Breast epithelium (tissue), 4 donors: ENCODE measurements at places on chromosomes 1 and 21.

DNA sequence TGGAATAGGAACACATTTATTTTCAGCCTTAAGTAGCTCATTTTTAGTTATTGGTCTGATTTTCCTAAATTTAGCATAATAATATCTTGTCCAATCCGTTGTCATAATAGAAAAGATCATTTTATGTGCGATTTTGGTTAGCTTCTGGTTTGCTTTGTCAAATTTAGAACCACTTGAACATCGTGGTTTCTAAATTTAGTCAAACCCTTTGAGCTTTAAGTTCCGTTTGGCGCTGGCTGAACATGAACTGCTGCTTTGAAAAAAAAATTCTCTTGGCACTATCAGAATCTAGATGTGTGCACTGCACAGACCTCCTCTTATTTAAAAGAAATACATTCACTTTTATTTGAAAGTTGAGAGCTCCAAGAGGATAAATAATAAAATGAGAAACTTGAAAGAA is 370.6 kb downstream of the PTPRC start:
- DNase-seq: no peak

DNA sequence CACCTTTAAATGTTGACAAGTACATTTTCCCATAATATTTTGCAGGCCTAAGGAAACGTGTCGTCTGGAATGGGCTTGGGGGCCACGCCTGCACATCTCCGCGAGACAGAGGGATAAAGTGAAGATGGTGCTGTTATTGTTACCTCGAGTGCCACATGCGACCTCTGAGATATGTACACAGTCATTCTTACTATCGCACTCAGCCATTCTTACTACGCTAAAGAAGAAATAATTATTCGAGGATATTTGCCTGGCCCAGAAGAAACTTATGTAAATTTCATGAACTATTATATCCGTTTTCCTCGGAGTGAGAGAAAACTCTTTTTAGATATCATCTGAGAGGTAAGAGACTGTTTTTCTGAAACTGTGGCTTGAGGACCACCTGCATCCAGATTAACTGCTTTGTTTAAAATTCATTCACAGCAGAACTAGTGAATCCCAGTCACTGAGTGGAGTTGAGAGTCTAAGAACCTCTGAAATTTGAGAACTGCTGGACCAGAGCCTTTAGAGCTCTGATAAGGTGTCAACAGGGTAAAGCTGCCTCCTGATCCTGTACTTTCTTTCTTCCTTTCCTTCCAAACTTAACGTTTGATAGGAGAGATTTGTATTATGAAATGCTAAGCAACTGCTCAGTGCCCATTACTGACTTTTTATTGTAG is 811 bp downstream of the EXO1 start:
- no peak for DNase-seq

GRCh38 chr1:42937836-42938644 is 20.6 kb downstream of the SLC2A1 start:
- DNase-seq: no peak

DNA sequence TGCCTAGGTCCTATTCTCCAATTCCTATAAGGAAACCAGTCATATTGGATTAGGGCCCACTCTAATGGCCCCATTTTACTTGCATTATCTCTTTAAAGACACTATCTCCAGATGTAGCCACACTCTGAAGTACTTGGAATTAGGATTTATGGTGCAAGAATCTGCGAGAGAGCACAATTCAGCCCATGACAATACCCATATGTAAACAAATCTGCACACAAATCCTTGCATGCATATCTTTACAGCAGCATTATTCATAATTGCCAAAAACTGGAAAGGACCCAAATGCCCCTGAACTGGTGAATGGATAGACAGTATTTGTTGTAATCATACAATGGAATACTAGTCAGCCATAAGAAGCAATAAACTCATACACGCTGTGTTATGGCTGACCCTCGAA is 229.8 kb upstream of the ADAMTS5 start:
- DNase-seq: no peak

- DNase-seq: peak; percentile 27
Observed at GRCh38 chr21:44415073-44416025, 40.0 kb upstream of the LRRC3 start.

DNA sequence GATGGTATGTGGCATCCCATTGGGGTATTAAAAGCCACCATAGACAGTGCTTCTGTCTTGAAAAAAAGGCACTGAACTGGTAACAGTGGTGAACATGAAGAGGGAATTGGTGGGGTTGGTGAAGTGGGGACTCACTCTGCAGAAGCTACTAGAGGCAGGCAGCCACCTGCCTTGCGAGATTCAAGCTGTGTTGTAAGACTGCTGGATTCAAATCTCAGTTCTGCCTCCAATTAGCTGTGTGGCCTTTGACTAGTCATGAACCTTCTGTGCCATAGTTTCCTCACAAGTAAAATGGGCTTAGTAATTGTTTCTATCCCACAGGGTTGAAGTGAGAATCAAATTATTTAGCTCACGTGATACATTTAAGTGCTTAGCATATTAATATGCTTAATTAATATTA is 16.6 kb upstream of the ELOA start:
- no peak for DNase-seq

- no peak for DNase-seq
Observed at GRCh38 chr1:56548571-56548970, 30.8 kb downstream of the PLPP3 start.

GRCh38 chr1:220485131-220485530 is 42.8 kb upstream of the MARK1 start:
- no peak for DNase-seq

DNA sequence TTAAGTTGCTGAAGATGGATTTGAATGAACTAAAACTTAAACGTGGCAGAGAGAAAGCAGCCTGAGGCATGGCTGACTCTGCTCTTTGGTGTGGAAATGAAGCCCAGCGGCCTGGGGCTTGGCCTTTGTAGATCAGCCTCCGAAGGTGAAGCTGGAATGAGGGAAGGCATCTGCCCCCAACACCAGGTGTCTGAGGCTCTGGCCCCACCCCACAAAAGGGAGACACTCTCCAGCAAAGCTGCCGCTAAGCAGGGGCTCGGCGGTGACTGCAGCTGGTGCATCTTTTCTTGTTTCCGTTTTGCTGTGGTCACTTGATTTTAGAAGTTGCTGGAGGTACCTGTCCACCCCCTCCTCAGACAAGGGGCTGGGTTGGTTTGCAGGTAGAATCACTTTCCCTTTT is 38.2 kb upstream of the NID1 start:
- no peak for DNase-seq

- DNase-seq: no peak
Observed at GRCh38 chr1:116298746-116299145, 74.3 kb upstream of the ATP1A1 start.

GRCh38 chr1:6052543-6053205 is 7.0 kb downstream of the KCNAB2 start:
- peak; percentile 71 for DNase-seq

GRCh38 chr1:241130881-241131280 is 226.1 kb downstream of the RGS7 start:
- DNase-seq: no peak

DNA sequence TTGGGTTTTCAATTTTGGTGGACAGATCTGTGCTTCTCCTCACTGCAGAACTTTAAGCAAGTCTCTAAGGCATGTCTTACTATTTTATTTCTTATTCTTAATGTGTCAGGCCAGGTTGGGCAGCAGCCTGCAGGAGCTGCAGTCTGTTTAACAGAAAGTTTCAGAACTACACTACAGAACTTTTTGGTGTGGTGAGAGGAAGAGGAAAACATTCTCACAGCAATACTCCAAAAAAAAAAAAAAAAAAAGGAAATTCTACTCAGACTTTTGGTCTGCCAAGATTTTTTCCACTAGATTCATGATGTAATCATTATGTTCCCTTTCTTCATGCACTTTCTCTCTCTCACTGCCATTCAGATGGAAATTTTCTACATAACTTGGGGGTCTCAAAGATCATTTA is 255.2 kb downstream of the COL11A1 start:
- no peak for DNase-seq

DNA sequence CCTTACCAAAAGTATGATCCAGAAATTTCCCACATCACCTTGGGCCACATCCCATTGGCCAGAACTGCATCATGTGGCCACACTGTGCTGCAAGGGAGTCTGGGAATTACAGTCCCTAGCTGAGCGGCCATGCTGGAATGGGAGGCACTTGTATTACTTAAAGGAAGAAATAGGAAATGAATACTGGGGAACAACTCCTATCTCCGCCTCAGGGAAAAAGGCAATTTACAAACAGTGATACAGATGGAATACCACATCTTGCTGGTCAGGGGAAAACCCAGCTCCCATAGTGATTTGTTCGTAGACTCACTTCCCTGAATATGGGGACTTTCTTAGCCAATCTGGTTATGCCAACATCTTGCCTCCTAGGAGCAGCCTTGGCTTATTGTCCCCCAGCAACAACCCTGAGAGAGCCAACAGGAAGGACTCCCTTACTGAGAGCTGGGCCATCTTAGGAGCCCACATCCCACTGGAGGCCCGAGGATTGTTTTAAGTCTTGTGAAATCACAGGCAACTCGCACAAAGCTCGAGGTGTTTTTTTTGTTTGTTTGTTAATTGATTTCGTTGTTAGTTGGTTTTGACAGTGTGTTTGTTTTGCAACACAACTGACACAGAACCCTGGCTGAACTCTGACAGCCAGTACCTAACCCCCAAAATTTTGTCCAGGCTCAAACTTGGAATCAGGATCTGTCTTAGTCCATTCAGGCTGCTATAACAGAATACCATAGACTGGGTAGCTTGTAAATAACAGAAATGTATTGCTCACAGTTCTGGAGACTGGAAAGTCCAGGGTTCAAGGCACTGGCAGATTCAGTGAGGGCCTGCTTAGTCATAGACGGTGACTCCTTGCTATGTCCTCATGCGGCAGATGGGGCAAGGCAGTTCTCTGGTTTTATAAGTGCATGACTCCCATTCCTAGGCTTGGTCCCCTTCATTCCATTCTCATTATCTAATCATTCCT is 14.9 kb downstream of the CDA start:
- DNase-seq: no peak

GRCh38 chr1:195019385-195019784 is 1588.9 kb downstream of the KCNT2 start:
- DNase-seq: no peak

DNA sequence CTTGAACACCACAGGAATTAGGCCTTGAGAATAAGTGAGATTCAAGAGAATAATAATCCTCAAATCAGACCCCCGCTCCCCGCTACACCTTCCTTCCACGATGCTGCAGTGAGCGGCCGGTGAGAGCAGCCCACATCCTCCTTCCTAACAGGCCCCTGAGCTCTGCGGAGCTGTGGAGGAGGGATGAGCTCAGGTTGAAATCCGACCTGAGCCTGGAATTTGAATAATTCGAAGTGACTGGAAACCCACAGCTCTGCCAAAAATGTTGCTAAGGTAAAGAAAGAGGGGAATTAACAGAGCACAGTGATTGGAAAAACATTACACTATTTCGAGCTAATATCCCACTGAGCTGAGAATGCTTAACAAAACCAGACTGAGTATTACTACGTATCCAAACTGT is 90.0 kb downstream of the URB2 start:
- DNase-seq: no peak

DNA sequence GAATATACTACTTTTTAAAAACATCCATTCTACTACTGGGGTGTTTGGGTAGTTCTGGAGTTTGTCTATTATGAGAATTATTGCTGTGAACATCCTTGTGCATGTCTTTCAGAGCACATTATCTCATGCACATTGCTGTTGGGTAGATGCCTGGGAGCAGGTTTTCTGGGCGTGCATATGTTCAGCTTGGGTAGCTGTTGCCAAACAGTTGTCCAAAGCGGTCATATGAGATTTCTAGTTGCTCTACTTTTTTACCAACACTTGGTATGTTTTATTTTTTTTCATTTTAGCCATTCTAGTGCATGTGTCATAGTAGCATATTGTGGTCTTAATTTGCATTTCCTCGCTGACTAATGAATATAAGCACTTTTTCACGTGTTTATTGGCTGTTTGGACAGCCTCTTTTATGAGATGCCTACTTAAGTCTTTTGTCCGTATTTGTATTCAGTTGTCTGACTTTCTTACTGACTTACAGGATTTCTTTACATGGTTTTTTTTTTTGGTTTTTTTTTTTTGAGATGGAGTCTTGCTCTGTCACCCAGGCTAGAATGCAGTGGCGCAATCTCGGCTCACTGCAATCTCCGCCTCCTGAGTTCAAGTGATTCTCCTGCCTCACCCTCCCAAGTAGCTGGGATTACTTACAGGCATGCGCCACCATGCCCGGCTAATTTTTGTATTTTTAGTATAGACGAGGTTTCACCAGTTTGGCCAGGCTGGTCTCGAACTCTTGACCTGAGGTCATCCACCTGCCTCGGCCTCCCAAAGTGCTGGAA is 18.1 kb downstream of the ZDHHC18 start:
- no peak for DNase-seq

GRCh38 chr21:40404396-40404800 is 442.6 kb downstream of the DSCAM start:
- DNase-seq: no peak

DNA sequence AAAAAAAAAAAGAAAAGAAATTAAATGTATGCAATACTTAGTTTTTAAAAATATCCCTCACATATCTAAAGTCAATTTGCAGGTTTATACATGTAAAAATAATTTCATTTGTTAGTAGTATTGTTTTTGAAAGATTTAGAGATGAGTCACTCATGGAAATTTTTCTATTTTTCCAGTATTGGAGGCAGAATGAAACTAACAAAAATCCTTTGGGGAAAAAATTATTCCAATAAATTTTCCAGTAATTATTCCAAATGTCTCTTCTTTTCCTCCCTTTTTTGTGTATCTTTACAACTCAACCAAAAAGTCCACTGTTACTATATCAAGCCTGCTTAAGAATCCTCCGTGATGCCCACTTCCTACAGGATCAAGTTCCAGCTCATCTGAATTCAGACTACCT is 29.9 kb downstream of the MPZL1 start:
- DNase-seq: no peak

- no peak for DNase-seq
Observed at GRCh38 chr1:43839056-43839455, 94.5 kb upstream of the ARTN start.

- DNase-seq: no peak
Observed at GRCh38 chr1:73948055-73948454, 249.9 kb downstream of the LRRIQ3 start.

DNA sequence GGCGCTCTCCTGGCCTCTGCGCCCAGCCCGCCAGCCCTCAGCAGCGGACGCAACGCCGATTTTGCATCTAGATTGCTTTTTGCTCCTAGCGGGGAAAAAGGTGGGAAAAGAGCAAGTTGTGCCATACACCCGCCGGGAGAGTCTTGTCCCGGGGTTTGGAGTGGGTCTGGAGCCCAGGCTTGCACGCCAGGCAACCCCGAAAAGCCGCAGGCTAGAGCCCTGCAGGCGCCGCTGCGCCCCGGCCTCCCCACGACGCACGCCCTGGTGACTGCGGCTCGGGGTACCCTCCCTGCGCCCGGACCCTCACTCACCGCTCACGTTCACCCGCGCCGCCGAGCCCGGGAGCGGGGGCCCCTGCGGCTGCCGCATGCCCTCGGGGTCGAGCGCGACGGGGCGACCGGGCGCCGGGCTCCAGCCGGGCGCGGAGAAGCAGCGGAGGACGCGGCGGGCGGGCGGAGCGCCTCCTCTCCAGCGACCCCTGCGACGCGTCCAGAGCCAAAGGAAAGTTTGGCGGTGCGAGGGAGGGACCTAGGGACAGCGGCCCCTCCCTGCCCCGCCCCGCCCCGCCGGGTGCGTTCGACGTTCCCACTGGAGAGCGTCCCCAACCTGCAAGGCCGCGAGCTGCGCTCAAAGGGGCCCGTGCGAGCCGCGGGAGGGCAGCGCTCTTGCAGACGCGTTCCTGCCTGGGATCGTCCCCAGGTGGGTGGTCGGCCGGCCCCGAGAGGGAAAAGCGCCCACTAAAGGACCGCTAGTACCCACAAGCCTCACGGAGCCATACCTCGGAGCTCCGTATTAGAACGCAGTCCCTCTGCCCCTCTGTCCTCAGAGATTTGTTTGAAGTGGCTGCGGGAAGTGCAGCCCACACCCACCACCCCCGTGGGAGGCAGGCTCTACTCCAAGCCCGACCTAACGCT is at the start of gene LPAR3:
TSS of gene LPAR3 (minus strand) at position 502 of the 914 bp plus-strand sequence. CDS start 27,086 bp downstream, outside the sequence.
- DNase-seq: no peak

GRCh38 chr1:218339267-218339831 is 5.8 kb upstream of the TGFB2 start:
- DNase-seq: no peak
